Astrocyte (in vitro differentiated cells and primary cell): ENCODE measurements at places on chromosomes 2 and 18. TPM values are rescaled to one million over a fixed set of nuclear protein-coding genes. Genes with fewer than 3 reads are reported as not detected.

The NEU2 gene
- total RNA-seq, result not detected in 2 replicates

- H3K36me3 ChIP-seq, result no peaks in the 10 kb centered on the region
- peak; percentile 55 for DNase-seq
- no peak overlapping the region for H3K4me3 ChIP-seq
- peaks cover 25% of the 10 kb centered on the region for H3K27me3 ChIP-seq
- peak overlapping the region; percentile 45 for H3K27ac ChIP-seq
Measured at GRCh38 chr18:52337276-52337675, 2.7 kb upstream of the DCC start.

DNA sequence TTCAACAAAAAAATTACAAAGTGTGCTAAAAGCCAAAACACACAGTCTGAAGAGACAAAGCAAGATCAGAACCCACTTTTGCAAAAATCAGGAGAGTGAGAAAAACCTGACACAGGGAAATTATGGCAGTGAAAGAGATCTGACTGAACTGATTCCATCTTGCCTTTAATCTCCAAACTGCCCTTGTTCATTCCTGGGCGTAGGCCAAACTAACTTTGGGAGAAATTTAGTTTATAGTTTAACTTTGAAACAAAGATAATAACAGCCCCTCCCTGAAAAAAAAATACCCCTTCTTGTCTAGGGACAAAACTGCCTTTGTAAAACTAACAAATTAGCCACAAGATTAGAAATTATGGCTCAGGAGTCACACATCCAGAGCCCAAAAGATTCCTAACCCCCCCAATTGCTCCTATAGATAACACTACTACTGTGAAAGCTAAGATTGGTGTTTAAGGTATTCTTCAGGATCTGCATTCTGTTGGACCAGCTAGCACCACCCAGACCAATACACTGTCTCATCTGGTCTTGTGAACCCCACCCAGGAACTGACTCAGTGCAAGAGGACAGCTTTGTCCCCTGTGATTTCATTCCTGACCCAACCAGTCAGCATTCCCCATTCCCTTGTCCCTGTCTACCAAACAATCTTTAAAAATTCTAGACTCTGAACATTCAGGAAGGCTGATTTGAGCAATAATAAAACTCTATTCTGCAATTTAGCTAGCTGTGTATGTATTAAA, 226.1 kb upstream of the SH3BP4 start:
- peak; percentile 19 for DNase-seq
- H3K27ac ChIP-seq, result no peak overlapping the region
- no peak overlapping the region for H3K4me3 ChIP-seq
- H3K27me3 ChIP-seq, result no peaks in the 10 kb centered on the region

DNA sequence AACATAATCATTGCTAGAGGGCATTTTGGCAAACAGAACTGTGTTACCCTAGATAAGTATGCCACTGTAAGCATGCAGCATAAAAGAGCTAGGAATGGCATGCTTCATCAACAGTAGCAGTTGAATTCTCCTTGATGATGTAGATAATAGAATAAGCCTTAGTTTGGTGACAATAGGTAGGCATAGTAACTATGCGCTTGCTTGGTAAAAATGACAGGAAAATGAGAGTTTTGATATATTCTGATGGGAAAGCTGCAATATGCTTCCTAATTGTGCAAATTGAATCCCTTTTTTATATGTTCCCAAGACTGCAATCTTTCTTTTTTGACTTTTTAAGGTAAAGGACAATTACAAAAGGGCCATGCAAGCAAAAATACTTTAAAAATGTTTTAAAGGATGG, 930.9 kb upstream of the FAM98A start:
- no peaks in the 10 kb centered on the region for H3K36me3 ChIP-seq
- DNase-seq, result no peak
- H3K27ac ChIP-seq, result no peak overlapping the region
- H3K4me1 ChIP-seq, result no peaks in the 10 kb centered on the region
- H3K27me3 ChIP-seq, result no peaks in the 10 kb centered on the region

The TMEM18 gene
- 16.8 and 18.6 TPM in 2 replicates for total RNA-seq

DNA sequence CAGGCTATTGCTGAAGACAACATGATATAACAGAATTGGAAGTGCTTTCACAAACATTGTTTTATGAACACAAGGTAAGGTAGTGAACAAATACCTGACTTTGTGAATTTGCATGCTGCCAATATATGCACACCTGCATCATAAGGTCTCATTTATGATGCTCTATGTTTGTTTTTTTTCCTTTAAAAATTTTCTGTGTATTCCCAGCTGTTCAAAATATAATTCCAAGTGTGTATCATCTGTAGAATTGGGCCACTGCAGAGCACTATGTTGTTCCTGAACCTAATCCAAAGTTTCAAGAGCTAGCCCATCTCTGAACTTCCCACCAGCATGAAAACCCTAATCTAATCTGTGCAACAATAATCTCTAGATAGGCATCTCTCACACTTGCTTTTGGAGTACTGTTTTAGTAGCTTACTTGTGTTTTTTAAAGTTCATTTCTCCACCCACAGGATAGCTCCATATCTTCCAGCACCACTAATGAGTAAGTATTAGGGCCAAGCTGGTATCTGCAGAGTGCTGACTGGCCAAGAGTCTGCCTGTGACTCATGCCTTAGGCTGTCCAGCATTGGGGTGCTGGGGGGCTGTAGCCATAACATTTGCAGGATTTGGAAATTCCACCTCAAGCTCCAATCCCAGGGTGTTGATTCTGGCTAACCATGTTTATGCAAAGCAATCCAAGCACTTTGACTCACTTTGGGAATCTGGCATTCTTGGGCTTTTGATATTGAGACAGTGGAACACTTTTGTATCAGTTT, 208.2 kb upstream of the REV1 start:
- no peaks in the 10 kb centered on the region for H3K36me3 ChIP-seq
- peaks cover 24% of the 10 kb centered on the region for H3K4me1 ChIP-seq
- no peak overlapping the region for H3K4me3 ChIP-seq
- no peaks in the 10 kb centered on the region for H3K27me3 ChIP-seq

DNA sequence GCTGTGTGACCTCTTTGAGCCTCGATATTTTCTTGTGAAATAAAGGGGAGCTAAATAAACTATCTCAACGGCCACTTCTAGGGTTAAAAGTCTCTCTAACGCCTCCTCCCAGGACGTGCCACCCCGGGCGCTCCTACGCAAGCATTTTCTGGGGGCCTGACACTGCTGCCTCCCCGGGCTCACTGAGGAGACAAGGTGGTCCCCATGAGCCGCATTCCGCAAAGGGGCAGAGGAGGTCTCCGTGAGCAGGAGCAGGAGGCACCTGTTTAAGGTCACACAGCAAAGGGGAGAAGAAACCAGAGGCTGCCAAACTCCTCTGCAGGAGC, 913 bp upstream of the WNT10A start:
- no peak overlapping the region for H3K27ac ChIP-seq
- no peaks in the 10 kb centered on the region for H3K36me3 ChIP-seq
- peaks cover 82% of the 10 kb centered on the region for H3K27me3 ChIP-seq
- no peaks in the 10 kb centered on the region for H3K4me1 ChIP-seq

DNA sequence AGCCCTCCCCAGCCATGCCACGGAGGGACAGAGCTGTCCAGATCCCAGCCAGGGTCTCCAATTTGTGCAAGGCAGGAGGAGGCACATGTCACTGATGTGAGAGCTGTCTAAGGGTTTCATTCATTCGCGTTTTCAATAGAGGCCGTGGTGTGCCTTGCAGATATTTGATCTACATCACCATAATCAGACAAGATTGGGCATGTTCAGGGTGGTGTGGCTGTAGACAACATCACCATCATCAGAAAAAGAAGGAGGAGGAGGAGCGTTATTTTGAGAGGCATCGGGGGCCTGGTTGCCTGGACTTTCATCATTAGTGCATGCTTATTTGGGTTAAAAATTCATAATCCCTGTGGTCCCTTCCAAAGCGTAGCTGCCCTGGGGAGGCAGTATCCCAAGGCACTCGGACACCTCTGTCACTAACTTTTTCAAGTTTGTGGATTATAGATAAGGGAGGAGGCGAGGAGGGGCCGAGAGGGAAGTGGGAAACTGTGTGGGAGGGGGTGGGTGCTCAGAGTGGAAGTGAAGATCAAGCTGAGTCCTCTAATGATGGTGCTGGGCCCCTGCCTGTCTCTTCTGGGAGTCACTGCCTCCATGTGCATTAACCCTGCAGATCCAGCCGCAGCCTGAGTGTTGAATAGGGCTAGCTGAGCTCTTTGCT, 194.1 kb downstream of the CTIF start:
- no peaks in the 10 kb centered on the region for H3K36me3 ChIP-seq
- no peak overlapping the region for H3K27ac ChIP-seq
- H3K4me1 ChIP-seq, result peaks cover 52% of the 10 kb centered on the region
- H3K27me3 ChIP-seq, result no peaks in the 10 kb centered on the region

DNA sequence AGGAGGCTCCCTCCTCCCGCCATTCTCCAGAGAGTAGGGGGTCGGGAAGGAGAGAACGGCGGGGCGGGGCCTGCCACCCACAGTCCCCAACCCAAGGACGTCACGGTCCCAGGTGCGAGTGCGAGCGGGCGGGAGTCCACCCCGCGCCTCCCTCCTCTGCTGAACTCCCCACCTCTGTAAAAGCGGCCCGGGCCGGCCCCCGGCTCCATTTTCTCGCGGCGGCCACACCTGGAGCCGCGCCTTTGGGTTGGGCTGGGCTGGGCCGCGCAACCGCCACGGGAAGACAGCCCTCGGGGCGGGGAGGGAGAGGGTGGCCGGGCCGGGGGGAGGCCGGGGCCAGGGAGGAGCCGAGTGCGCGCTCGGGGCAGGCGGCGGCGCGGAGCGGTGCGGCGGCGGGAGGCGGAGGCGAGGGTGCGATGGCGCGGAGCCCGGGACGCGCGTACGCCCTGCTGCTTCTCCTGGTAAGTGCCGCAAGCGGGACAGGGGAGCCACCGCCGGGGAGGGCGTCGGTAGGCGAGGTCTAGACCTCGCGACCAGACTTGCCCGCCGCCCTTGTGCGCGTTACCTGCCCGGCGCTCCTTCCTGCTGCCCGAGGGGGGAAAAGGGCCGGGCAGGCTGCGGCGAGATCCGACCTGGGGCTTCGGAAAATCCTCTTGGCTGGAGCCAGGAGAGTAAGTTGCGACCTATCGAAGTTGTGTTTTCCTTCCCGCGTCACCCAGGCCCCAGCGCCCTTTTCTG, at the start of gene DSG2:
Gene DSG2, plus strand, starts transcription at position 342 of the 738 bp plus-strand sequence. Its CDS starts 75 bp downstream, at position 417.
- no peaks in the 10 kb centered on the region for H3K4me1 ChIP-seq
- no peaks in the 10 kb centered on the region for H3K27me3 ChIP-seq
- H3K27ac ChIP-seq, result peak within 1 kb of the TSS; percentile 69
- peak; percentile 31 for DNase-seq

- H3K27ac ChIP-seq, result no peak overlapping the region
- no peaks in the 10 kb centered on the region for H3K27me3 ChIP-seq
- no peak overlapping the region for H3K4me3 ChIP-seq
Measured at GRCh38 chr18:61414086-61414485, 80.9 kb downstream of the CDH20 start.

The CHST10 gene
- total RNA-seq, result 11.1 and 12.7 TPM in 2 replicates

GRCh38 chr2:15890124-15890754, 50.1 kb upstream of the MYCN start:
- H3K36me3 ChIP-seq, result no peaks in the 10 kb centered on the region
- no peaks in the 10 kb centered on the region for H3K27me3 ChIP-seq
- DNase-seq, result no peak
- no peaks in the 10 kb centered on the region for H3K4me1 ChIP-seq

- H3K27me3 ChIP-seq, result no peaks in the 10 kb centered on the region
- DNase-seq, result no peak
- no peaks in the 10 kb centered on the region for H3K4me1 ChIP-seq
- no peak overlapping the region for H3K4me3 ChIP-seq
- H3K36me3 ChIP-seq, result no peaks in the 10 kb centered on the region
Measured at GRCh38 chr18:31791817-31792579, 31.3 kb upstream of the SLC25A52 start.

DNA sequence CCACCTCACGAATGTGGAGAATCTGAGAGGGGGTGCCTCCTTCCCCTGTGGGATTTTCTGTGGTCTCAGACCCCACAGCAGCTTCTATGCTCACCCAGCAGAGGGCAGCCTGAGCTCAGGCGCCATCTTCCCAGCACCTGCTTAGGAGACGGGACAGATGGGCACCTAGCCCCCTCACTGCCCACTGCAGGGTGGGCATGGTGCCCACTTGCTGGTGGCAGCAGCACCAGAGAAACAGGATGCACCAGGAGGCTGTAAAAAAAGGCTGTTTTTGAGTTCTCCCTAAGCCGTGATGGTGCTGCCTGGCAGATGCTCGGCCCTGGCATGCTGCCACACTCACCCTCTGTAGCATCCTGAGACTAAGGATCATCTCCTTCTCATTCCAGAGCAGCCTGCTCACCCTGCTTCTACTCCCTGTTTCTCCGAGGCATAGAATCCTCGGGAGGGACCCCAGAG, 19.1 kb upstream of the SLC20A1 start:
- no peaks in the 10 kb centered on the region for H3K36me3 ChIP-seq
- peak overlapping the region; percentile 47 for H3K4me3 ChIP-seq
- H3K27me3 ChIP-seq, result no peaks in the 10 kb centered on the region
- DNase-seq, result peak; percentile 57
- H3K4me1 ChIP-seq, result peaks cover 78% of the 10 kb centered on the region

GRCh38 chr2:25187729-25188350, 19.5 kb upstream of the POMC start:
- H3K36me3 ChIP-seq, result no peaks in the 10 kb centered on the region
- no peak overlapping the region for H3K27ac ChIP-seq
- H3K4me1 ChIP-seq, result no peaks in the 10 kb centered on the region
- DNase-seq, result no peak
- H3K4me3 ChIP-seq, result no peak overlapping the region
- peaks cover 3% of the 10 kb centered on the region for H3K27me3 ChIP-seq

- H3K27me3 ChIP-seq, result no peaks in the 10 kb centered on the region
- H3K4me3 ChIP-seq, result no peak overlapping the region
- H3K36me3 ChIP-seq, result no peaks in the 10 kb centered on the region
- no peak for DNase-seq
Measured at GRCh38 chr2:227848586-227848985, 22.8 kb upstream of the DAW1 start.

- H3K36me3 ChIP-seq, result no peaks in the 10 kb centered on the region
- no peak for DNase-seq
- no peak overlapping the region for H3K4me3 ChIP-seq
- no peaks in the 10 kb centered on the region for H3K4me1 ChIP-seq
- H3K27me3 ChIP-seq, result no peaks in the 10 kb centered on the region
- no peak overlapping the region for H3K27ac ChIP-seq
Measured at GRCh38 chr2:180778291-180778690, 202.1 kb upstream of the UBE2E3 start.

DNA sequence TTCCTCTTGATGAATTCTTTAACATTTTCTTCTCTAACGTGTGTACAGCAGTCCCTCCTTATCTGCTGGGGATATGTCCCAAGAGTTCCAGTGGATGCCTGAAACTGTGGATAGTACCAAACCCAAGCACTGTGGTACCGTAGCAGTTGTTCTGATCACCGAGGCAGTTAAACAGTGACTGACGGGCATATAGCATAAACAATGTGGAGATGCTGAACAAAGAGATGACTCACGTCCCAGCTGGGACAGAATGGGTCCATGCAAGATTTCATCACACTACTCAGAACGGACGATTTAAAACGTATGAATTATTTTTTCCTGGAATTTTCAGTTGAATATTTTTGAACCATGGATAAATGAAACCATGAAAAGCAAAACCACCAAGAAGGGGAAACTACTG, 54.5 kb upstream of the SPAG16 start:
- peak; percentile 80 for DNase-seq
- no peak overlapping the region for H3K27ac ChIP-seq
- no peaks in the 10 kb centered on the region for H3K36me3 ChIP-seq
- H3K27me3 ChIP-seq, result no peaks in the 10 kb centered on the region
- H3K4me1 ChIP-seq, result peaks cover 6% of the 10 kb centered on the region

GRCh38 chr18:23776306-23776705, 87.1 kb downstream of the LAMA3 start:
- no peak overlapping the region for H3K4me3 ChIP-seq
- H3K27me3 ChIP-seq, result no peaks in the 10 kb centered on the region
- H3K4me1 ChIP-seq, result no peaks in the 10 kb centered on the region
- DNase-seq, result no peak

The APCDD1 gene
- total RNA-seq, result 4.4 and 5.4 TPM in 2 replicates

The MAPK4 gene
- 0.11 TPM in 1 of 2 replicates, not detected in the other for total RNA-seq

GRCh38 chr2:98730053-98730706, 752 bp downstream of the MGAT4A start:
- peaks cover 5% of the 10 kb centered on the region for H3K4me1 ChIP-seq
- H3K27me3 ChIP-seq, result peaks cover 43% of the 10 kb centered on the region
- H3K36me3 ChIP-seq, result no peaks in the 10 kb centered on the region

The POU3F3 gene
- 0.09 TPM in 1 of 2 replicates, not detected in the other for total RNA-seq
